ENCODE measurements at places on chromosomes 1 and 21.

DNA sequence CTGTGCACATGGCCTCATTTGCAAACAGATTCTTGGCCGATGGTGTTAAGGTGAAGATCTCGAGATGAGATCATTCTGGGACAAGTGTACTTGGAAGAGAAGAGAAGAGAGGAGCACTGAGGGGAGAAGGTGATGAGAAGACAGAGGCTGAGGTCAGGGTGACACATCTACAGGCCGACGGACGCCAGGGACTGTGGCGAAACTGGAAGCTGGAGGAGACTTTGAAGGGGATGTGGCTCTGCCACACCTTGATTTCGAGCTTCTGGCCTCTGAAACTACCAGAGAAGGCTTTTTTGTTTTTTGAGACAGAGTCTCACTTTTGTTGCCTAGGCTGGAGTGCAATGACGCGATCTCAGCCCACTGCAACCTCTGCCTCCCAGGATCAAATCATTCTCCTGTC, 137.5 kb upstream of the TMEM51 start:
- no peak for DNase-seq

DNA sequence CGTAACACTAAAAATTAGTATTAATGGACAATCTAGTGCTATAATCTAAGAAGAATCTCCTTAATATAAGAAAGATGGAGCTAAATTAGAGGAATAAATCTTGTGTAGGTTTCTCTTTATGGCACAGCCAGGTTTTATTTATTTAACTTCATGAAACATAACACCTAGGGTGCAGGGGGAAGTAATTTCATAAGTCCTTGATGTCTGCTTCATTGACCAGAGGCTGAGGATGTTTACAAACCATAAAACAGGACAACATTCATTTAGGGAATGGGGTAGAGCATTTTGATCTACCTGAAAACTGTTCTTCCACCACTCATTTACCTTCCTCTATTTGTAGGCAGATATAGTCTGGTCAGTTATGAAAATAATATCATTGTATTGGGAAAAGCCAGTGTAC, 95.5 kb downstream of the NGF start:
- no peak for DNase-seq

- no peak for DNase-seq
Measured at GRCh38 chr1:159091607-159092031, 15.1 kb upstream of the AIM2 start.

DNA sequence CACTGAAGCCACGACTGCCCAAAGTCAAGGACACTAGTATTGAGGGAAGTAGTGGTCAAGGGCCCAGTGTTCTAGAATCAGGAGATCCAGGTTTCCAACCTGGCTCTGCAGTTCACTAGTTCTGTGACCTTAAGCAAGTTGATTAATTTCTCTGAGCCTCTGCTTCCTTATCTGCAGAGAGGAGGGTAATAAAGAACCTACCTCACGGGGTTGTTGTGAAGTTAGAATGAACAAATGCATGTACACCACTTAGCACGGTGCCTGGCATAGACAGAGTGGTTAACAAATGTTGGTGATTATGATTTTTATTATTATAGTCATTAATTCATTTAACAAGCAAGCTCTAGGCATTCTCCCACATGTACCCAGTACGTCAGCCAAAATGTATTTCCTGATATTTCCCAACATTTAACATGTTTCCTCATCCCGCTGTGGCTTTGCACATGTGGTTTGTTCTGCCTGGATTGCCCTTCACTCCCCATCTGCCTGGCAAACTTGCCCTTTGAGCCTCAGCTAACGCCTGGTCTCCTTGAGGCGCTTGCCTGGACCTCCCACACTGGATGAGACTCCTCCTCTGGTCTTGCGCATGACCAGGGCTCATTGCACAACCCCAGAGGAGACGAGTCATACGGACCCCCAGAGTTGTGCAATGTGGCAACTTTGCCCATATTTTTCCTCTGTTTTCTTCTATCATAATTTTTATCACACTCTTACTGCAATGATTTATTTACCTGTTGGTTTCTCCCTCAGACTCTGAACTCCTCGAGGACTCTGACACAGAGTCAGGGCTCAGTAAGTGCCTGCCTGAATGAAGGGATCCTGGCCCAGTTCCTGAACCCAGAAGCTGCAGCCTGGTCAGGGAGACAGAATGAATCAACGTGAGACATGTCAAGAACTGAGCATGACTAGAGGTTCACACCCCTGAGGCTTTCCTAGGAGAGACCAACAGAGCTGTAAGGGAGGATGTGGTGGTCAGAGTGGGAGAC, 20.7 kb upstream of the MFSD2A start:
- DNase-seq, result peak; percentile 75

GRCh38 chr1:187744665-187745064, 915.9 kb downstream of the PLA2G4A start:
- DNase-seq, result no peak

DNA sequence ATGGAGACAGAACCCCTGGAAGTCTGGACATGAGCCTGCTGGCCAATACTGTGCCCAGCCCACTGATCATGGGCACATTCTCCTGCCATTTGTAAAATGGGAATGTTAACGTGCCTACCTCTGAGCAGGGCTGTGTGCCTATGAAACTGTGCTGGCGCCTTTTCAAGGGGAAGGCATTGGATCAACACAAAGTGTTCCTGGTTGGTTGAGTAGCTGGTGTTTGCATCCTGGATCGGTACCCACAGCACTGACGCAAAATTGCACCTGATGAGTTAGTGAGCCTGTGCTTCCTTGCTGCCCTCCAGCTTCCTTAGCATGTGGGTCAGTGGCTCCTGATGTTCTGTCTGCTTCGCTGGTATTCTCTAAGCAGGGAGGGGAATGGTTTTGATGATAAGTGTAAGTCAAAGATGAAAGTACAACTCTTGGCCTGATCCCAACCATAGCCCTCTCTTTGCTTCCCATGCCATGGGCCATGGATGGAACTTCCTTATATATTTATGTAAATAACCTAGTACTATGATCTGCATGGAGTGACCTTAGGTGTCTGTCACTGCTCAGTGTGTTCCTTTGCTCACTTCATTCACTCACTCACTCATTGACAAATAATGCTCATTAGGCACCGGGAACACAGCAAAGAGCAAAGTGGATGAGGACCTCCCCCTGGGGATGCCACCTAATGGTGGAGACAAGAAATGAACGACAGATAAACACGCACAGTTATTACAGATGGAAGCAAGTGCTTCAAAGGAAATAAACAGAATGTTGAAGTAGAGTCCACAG, 22.7 kb downstream of the MAB21L3 start:
- DNase-seq, result no peak

DNA sequence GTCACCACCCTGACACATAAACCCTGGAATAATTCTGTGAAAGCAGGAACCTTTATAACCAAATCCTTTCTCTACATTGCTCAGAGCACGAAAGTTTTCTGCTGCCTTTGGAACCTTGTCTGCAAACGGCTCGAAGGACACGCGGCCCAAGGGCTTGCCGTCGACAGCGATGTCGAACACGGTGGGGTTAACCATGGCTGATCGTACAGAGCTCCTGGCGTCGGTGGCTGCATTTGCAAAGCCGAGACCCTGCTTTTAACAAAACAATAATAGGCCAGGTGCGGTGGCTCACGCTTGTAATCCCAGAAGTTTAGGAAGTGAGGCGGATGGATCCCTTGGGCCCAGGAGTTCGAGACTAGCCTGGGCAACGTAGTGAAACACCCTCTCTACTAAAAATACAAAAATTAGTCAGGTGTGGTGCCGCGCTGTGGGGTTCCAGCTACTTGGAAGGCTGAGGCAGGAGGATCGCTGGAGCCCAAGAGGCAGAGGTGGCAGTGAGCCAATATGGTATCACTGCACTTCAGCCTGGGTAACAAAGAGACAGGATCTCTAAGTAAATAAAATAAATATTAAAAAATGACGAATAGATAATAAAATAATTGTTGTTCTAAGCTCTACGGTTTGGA, 2.2 kb upstream of the EIF2B3 start:
- DNase-seq, result no peak

DNA sequence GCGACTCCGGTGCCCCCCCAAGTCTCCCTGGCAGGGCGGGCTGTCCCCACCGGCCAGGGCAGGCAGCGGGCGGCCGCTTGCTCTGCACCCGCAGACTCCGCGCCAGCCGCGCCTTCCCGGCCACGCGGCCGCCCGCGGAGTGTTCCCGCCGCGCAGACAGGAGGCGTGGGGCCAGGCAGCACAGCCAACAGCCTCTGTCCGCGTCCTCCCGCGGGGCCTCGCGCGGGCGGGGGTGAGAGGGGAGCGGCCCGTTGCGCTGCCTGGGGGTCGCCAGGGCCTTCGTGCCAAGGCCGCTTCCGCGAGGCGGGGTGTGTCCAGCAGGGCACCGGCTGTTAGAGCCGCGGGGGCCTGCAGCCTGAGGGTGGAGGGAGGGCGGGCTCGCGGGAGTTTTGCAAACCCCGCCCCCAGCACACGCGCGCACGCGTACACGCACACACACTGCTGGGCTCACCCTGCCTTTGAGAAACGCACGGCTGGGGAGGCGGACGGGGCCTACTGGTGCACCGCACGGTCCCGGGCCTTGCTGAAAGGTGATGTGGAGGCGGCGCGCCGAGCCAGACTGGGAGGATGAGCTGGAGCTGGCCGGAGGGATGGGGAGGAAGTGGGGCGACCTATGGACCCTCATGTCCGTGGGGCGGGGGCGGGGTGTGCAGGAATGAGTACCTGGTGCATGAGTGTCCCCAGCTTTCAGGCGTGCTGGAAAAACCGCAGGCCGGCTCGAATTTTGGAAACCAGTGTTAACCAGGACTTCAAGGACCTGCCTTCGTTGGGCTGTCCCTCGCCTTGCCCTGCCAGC, 41.5 kb downstream of the KIAA1614 start:
- peak; percentile 71 for DNase-seq

DNA sequence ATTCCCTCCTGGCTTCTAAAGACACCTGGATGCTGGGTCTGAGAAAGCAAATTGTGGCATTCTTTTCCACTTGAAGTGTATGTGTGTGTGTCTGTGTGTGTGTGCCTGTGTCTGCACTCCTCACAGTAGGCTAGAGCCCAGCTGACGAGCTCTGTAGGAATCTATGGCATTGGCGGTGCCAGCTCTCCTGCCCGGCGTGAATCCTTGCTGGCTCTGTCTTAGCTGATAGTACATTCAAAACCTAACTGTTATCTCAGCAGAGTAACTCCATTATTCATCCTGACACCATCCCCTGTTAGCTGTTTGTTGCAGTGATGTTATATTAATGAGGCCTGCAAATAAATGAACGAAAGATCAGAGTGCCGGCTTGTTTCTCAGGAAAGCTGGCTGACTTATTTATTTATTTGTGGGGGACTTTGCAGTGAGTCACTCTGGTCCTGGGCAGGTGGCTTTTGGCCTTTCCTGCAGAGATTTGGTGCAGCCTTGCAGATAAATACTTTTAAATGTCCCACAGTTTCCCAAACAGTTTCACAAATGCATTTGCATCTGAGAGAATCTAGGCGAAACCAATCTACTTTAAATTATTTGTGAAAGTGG, 160.6 kb upstream of the CD34 start:
- DNase-seq, result no peak

DNA sequence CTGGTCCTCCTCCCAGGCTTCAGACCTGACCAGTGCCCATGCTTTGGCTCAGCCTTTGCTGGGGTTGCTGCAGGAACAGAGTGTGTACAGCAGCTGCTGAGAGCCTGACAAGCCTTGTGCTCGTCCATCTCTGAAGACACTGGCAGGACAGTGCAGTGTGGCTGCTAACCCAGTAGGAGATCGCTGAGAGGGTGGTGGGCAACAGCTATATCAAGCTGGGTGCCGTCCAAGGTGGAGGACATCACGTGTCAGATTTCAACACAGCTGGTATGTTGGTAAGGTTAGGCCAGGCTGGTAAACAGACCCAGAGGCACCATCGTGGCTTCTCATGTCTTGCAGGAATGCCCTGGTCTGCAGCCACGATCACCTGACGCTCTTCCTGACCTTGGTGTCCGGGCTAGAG, 17.9 kb upstream of the SLC25A34 start:
- DNase-seq, result peak; percentile 77

DNA sequence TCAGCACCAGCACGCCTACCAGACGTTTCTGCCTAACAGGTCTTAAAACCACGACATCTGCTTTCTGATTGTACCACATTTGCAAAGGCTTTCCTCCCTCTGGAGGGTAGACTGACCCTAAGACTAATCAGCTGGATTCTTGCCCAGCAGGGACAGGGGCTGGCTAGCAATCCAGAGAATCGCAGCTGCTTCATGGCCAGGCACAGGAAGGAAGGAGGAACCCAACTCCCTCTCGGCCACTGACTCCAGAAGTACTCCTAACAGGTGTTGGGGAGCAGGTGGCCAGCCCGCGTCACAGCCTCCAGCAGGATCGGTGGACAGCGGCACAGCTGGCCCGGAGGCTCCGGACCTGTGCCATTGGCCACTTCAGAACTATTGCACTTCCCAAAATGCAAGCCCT, 180.8 kb downstream of the NPHP4 start:
- DNase-seq, result no peak

DNA sequence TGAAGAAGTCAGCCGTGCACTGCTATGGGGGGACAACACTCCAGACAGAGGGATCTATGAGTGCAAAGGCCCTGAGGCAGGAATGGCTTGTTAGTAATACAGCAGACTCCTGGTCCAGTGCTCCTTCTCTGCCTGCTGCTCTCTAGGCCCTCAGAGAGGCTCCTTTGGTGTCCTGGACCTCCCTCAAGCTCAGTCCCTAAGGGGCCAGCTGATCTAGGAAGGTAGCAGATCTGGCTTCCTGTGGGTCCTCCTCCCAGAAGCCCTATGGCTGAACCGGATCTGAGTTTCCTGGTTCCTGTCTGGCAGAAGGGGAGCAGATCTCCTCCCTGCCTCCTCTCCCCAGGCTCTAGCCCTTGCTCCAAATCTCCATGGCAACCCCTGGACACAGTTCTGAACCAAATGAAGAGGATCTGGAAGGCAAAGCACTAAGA, at the start of gene LDLRAD2:
Gene LDLRAD2 (plus strand): TSS at position 391 of the 431 bp plus-strand sequence. CDS start 187 bp downstream, outside the sequence.
- DNase-seq, result no peak

DNA sequence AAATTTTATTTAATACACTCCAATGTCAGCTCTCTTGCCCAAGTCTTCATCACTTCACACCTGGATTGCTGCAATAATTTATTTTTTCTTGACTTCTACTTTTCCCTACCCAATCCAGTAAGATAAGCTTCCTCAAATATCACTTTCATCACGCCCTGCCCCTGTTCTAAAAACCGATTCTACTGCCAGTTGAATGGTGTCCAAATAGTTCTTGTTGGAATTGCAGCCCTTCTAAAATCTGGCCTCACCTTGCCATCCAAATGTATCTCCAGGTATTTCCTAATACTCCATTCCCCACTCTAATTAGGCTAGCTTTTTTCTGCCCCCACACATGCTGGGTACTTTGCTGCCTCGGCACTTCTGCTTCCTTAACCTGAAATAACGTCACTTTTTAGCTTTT, 152.5 kb downstream of the HMCN1 start:
- no peak for DNase-seq

GRCh38 chr1:168303716-168304540, 23.3 kb downstream of the TBX19 start:
- DNase-seq, result no peak

- DNase-seq, result no peak
Measured at GRCh38 chr1:209130886-209131285, 452.6 kb upstream of the CAMK1G start.

DNA sequence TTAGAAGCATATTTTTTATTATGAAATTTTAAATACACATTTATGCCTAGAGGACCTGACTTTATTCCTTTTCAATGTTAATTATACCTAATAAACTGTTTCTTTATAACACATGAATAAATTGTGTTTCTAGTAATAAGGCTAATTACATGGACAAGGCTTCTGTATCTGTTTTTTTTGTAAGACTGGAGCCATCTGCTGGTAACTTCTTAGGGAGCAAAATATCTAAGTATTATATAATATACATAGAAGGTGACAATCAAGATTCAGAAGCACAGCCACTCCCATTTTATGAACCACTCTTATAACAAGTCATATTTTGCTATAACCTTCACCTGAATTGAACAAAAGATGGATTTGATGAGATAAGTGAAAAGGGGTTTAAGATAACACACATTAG, 84.2 kb downstream of the LBR start:
- DNase-seq, result no peak
